ENCODE measurements at places on chromosomes 6 and 20. TPM values are rescaled to one million over a fixed set of nuclear protein-coding genes. Genes with fewer than 3 reads are reported as not detected.
A peak's percentile ranks its signal among the peaks of the same experiment; 100 is the strongest.

DNA sequence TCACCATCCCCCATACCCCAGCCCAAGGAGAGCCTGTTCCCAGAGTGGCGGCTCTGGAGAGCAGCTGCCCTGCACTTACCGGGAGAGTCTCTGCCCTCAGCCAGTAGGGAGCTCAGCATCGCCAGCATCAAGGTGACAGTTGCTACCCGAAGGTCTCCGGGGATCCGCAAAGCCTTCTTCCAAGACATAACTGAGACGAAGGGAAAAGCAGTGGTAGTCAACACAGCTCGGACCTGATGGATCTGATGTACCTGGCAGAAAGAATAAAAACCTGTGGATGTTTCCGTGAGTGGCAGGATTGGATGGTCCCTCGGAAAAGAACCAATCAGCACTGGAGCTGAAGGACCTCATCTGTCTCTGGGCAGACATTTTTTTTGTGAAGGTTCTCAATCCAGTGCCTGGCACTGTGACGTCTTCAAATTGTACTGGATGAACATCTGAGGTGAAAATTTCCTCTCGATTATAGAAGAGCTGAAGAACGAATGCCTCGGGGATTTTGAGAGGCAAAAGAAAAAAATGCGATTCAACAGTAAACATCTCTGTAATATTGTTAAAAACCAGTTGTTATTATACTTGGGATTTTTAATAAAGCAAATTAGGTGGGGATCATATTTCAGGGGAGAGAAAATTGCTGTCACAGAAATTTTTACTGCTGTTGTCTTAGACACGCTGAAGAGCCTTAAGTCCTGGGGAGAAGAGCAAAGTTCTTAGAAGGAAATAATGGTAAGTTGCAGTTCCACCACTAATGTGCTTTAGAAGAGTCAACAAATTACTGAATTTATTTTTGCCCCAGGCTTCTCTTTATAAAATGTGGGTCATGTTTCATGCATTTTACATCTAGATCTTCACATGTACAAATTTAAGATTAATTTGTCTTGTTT is at the start of gene HLA-DQB1:
Gene HLA-DQB1 (minus strand): TSS at position 238 of the 881 bp plus-strand sequence. CDS start 50 bp downstream, at position 188.
- peak within 1 kb of the TSS; percentile 79 for H3K4me3 ChIP-seq
- H3K27ac ChIP-seq = peak within 1 kb of the TSS; percentile 69
- H3K4me1 ChIP-seq = peaks cover 39% of the 10 kb centered on the region
- peaks cover 6% of the 10 kb centered on the region for H3K36me3 ChIP-seq
- H3K27me3 ChIP-seq = peaks cover 59% of the 10 kb centered on the region

C2 gene
- total RNA-seq = 0.30 TPM

XKR7 gene
- not detected for total RNA-seq

DNA sequence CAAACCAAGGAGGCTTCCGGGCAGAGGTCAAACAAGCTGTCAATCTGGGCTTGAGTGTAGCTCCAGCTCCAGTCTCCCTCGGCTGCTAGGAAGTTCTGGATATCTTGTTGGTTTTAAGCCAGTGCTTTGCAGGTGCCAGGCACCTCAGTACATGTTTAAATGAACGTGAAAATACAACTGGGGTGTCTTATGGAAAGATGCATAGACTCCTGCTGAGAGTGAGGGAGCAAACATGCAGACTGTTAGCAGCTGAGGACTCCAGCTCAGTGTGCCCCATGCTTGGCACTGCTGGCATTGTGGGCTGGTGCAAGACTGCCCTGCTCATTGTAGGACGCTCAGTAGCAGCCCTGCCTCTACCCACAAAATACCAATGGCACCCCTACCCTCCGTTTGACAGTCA is 28.5 kb downstream of the ERMARD start:
- no peaks in the 10 kb centered on the region for H3K27me3 ChIP-seq
- H3K27ac ChIP-seq = no peak overlapping the region
- peaks cover 35% of the 10 kb centered on the region for H3K36me3 ChIP-seq
- no peak overlapping the region for H3K4me3 ChIP-seq
- no peak for DNase-seq

DNA sequence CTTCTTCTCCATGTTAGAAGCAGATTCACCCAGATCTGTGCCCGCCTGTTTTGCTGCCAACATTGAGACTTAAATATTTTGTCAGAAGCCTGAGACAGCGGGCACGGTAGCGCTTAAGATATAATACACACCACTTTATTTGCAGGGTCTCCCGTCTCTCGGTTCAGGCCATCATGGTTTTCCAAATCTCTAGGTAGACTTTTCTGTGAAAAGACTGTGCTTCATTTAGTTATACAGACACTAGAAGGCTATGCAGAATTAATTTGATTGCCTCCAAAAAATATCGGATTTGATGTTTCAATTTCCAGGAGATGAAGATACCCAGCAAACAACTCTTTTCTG is 598 bp downstream of the TBP start:
- no peak for DNase-seq
- no peak overlapping the region for H3K27ac ChIP-seq
- no peak overlapping the region for H3K4me3 ChIP-seq
- peaks cover 33% of the 10 kb centered on the region for H3K36me3 ChIP-seq
- H3K4me1 ChIP-seq = peaks cover 28% of the 10 kb centered on the region

DNA sequence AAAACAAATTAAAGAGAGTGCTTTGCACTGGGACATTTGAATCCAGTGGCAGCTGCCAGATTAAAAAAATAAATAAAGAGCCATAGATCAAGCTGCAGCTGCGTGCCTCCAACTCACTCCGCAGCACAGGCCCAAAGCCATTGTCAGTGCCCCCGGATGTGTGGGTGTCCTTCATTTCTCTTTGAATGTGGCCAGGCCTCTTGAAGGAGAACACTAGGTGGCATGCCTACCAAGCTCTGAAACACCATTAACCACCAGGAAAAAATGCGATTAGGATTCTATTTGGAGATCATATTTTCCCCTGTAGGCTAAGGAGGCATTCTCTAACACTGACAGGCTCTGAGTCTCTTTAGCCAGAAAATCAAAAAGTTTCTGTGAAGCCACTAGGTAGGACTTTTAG is 549.8 kb downstream of the PRKN start:
- no peak overlapping the region for H3K27ac ChIP-seq
- H3K4me3 ChIP-seq = no peak overlapping the region
- no peaks in the 10 kb centered on the region for H3K27me3 ChIP-seq
- peaks cover 12% of the 10 kb centered on the region for H3K4me1 ChIP-seq
- DNase-seq = no peak

MCCD1 gene
- total RNA-seq = not detected

DNA sequence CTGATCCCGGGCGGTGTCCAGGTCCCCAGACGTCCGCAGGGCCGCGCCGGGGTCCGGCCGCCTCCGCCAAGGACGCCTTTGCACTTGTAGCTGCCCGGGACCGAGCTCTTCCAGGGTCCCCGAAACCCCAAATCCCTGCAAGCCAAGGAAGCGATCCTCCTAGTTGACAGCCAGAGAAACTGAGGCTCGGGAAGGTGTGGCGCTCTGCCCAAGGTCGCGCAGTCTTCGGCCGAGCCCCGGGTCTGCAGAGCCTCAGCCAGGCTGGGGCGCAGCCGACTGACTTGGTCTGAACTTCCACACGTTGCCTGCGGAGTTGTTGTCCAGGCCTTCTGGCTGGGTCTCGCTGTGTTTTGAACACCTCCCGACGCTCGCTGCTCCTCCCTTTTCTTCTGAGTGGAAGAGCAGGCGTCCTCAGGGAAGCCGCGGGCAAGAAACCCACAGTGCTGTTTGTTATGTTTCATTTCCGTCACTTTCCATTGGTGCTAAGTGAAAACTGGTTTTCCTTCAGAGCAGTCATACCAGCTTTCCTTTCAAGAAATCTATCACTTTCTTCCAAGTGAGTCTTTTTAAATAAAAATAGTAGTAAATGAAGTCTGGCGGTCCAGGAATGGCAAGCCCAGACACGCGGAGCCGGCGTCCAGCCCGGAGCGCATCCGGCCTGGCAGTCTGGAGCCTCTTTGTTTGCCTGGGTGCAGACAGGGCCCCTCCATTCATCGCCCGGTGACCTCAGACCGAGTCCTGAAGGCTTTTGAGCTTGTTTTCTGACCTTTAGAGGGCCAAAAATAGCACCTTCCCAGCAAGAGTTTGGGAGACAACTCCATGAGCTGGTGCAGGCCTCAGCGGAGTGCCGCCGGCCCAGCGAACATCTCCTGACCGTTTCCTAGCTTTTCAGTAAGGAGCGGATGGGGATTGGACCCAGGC is 698 bp downstream of the FAM210B start:
- H3K4me1 ChIP-seq = peaks cover 14% of the 10 kb centered on the region
- peaks cover 10% of the 10 kb centered on the region for H3K27me3 ChIP-seq
- peak; percentile 70 for DNase-seq
- peak overlapping the region; percentile 86 for H3K4me3 ChIP-seq
- H3K36me3 ChIP-seq = no peaks in the 10 kb centered on the region

GRCh38 chr6:167441715-167442206 is 116.9 kb downstream of the TTLL2 start:
- no peak overlapping the region for H3K27ac ChIP-seq
- H3K36me3 ChIP-seq = no peaks in the 10 kb centered on the region
- no peak overlapping the region for H3K4me3 ChIP-seq
- no peaks in the 10 kb centered on the region for H3K4me1 ChIP-seq
- no peak for DNase-seq
- peaks cover 13% of the 10 kb centered on the region for H3K27me3 ChIP-seq

DNA sequence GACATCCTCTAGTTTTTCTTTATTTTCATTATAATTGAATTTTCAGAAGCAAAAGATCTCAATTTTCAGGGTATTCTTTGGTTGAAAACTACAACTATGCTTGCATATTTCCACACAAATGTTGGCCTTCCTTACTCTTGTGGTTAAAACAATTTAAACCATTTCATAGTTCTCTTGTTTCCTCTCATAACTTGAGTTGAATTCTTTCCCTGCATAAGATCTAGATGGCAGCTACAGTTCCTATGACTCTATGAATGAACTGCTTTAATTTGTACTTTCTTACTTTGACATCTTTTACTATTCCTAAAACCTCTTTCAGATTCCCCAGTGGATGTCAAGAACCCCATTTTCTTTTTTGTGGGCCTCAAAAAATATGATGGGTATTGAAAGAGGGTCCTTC is 564.5 kb downstream of the NKAIN2 start:
- no peak overlapping the region for H3K27ac ChIP-seq
- DNase-seq = no peak
- no peak overlapping the region for H3K4me3 ChIP-seq
- H3K36me3 ChIP-seq = no peaks in the 10 kb centered on the region

DNA sequence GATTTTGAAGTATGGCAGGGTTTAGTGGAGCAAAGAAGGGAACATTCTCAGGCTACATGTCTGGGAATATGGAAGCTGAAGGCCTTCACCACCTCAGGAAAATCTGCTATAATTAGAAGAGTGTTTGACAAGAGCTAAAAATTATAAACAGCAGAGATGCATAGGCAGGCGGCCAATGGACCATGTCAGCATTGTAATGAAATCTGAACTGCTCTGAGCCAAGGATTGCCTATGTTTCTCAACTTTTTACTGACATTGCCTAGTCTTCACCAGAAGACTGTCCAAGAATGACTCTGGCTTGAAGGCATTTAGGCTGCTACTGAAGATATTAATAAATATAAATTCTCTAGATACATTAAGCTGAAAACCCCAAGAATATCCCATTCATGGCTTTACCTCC is 84.1 kb downstream of the C6orf52 start:
- peaks cover 3% of the 10 kb centered on the region for H3K36me3 ChIP-seq
- H3K4me3 ChIP-seq = no peak overlapping the region
- no peak for DNase-seq
- no peaks in the 10 kb centered on the region for H3K27me3 ChIP-seq

DNA sequence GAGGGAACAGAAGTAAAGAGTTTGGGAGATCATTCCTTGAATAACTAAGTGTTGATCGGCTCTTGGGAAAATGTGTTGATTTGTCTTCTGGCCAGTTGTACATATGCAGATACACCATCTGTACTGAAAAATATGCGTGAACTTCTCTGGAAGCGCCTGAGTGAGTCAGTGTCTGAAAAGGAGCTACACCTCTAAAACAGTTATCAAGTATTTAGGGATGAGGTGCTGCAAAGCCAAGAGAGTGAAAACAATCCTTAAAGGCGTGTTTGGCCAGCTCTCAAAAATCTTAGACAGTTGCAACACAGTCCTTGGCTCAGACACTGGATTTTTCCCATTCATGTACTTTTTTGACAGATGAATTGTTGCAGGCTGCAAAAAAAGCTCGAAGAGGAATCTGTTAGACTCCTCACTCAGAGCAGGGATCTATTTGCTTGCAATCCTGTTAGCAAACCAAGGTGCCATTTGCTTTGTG is 61.3 kb downstream of the BMP6 start:
- H3K4me1 ChIP-seq = no peaks in the 10 kb centered on the region
- peaks cover 4% of the 10 kb centered on the region for H3K27me3 ChIP-seq
- no peak overlapping the region for H3K4me3 ChIP-seq
- no peak overlapping the region for H3K27ac ChIP-seq
- no peak for DNase-seq

ELOVL2 gene
- not detected for total RNA-seq

DNA sequence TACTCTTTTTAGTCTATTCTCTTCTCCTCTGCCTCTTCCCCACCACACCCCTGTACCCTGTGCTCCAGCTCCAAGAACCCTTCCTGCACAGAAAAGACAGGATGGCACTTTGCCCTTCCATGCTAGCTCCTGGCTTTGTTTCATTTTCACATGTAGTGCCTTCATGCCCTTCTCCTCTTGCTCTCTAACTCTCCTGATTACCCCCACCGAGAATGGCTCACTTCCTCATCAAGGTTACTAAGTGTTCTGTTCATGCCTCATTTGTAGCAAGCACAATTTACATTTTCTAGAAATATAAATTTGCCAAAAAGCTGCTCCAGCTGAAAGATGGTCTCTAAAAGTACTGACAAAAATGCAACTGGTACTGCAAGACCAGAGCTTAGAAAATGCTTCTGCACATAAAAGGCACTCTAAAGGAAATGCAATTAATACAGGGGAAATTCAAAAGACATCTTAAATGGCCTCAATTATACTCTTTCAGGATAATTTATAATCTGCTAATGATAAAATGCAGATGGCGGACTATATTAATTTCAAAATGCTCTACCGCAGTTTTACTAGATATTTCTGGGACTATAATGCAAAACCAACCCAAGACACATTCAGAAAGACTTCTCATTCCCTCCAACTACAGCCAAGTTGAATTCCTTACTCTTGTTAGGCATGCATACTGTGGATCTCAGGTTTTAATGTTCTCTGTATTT is 570.2 kb downstream of the PRKN start:
- no peak overlapping the region for H3K4me3 ChIP-seq

GRCh38 chr6:33602180-33602579 is 18.9 kb upstream of the ITPR3 start:
- H3K27ac ChIP-seq = no peak overlapping the region
- no peak overlapping the region for H3K4me3 ChIP-seq
- no peak for DNase-seq
- H3K36me3 ChIP-seq = no peaks in the 10 kb centered on the region
- H3K27me3 ChIP-seq = peaks cover 18% of the 10 kb centered on the region
- H3K4me1 ChIP-seq = peaks cover 1% of the 10 kb centered on the region

Measured in activated CD4-positive, alpha-beta T cell treated with anti-CD3 and anti-CD28 coated beads, Interleukin-2, amount 10 ng/mL, durations not matched to agents 24 days and 14 days (primary cell).